ENCODE measurements at places on chromosomes 12 and 14. TPM values are rescaled to one million over a fixed set of nuclear protein-coding genes. Genes with fewer than 3 reads are reported as not detected.

- no peak for DNase-seq
These were observed 22.6 kb downstream of the ACADS start for GRCh38 chr12:120748242-120748641.

GRCh38 chr12:71772735-71773134 is 18.1 kb downstream of the RAB21 start:
- no peak for DNase-seq

PTCSC3 gene
- not detected for total RNA-seq

DNA sequence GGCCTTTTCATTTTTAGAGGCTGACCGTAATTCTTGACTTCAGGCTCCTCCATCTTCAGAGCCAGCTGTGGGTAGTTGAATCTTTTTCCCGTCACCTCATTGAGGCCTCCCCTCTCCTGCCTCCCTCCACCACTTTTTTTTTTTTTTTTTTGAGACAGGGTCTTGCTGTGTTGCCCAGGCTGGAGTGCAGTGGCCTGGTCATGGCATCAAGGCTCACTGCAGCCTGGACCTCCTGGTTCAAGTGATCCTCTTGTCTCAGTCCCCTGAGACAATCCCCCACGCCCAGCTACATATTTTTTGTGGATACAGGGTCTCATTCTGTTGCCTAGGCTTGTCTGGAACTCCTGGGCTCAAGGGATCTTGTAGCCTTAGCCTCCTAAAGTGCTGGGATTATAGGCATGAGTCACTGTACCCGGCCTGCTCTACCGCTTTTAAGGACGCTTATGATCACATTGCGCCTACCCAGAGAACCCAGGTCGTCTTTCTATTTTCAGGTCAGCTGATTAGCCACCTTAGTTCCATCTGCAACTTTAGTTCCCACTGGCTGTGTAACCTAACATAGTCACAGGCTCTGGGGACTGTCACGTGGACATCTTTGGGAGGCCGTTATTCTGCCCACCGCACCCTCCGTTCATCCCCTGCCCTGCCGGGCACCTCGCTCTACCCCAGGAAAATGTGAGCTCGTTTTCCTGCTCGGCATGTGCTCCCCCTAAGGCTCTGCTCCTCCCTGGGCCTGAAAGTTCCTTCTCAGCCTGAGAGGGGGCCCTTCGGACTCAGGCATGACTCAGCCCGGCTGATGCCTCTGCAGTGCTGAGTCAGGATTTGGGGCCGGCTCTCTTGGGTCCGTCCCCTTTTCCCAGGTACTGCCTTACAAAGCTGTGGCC is 13.4 kb downstream of the TNFAIP2 start:
- peak; percentile 66 for DNase-seq

- DNase-seq: peak; percentile 30
These were observed 7.0 kb downstream of the AMN start for GRCh38 chr14:102929241-102930137.

DNA sequence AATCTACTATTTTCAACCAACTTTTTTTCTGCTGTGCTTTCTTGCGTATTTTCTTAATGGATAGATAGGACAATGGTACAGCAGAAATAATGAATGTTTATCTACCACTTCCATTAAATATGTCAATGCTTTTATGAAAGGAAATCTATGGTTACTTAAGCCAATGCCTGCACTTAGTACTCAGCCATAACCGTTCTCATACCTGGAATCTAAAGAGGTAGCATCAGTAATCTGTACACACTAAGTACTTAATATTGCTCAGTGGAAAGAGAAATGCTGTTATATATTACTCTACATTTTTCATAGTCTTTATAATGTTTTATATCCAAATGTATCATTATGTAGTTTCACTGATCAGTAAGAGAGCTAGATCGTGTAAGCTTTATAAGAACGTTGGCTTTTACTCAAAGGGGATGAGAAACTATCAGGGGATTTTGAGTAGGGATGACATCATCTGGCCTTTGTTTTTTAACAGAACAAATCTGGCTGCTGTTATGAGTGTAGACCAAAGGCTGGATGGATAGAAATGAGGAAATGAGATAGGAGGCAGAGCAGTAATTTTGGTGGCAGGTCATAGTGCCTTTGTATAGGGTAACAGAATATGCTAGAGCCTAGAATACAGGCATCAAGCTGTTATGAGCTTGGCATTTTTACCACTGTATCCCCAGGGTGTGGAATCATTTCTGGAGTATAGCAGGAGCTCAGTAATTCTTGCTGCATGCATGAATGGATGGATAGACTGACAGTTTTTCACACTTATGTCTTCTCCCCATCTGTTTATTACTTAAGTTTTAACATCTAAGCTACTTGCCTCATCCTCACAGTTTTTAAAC is 34.0 kb downstream of the ALG10B start:
- DNase-seq: no peak

GRCh38 chr12:38771871-38772270 is 133.5 kb downstream of the CPNE8 start:
- no peak for DNase-seq

DNA sequence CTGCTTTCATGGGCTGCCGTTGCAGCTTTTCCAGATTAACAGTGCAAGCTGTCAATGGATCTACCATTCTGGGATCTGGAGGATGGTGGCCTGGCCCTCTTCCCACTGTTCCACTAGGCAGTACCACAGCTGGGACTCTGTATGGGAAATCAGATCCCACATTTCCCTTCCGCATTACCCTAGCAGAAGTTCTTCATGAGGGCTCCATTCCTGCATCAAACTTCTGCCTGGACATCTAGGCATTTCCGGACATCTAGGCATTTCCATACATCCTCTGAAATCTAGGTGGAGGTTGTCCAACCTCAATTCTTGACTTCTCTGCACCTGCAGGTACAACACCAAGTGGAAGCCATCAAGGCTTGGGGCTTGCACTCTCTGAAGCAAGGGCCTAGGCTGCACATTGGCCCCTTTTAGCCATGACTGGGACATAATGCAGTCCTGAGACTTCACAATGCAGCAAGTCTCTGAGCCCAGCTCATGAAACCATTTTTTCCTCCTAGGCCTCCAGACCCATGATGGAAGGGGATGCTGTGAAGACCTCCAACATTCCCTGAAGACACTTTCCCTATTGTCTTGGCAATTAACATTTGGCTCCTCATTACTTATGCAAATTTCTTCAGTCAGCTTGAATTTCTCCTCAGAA is 863.3 kb downstream of the C12orf50 start:
- DNase-seq: no peak
